GM12878 (cell line): ENCODE measurements at places on chromosomes 2 and 18.

DNA sequence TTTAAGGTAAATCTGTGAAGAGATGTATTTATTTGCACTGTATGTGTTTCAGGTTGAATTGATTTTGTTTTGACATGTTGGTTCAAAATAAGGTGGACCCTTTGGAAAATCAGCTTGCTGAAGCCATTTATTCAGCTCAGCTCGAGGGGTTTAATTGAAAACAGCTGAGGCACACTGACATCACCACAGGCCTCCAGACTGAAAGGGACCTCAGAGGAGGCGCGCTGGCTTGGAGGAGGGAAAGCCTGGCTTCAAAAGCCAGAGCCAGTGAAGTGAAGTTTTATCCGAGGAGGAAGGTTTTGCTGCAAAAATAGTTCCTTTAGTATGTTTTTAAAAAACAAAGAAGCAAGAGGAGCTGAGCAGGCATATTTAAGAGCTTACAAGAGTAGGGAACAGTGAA lies 26.9 kb upstream of the DNMT3A start:
- DNase-seq, result no peak

DNA sequence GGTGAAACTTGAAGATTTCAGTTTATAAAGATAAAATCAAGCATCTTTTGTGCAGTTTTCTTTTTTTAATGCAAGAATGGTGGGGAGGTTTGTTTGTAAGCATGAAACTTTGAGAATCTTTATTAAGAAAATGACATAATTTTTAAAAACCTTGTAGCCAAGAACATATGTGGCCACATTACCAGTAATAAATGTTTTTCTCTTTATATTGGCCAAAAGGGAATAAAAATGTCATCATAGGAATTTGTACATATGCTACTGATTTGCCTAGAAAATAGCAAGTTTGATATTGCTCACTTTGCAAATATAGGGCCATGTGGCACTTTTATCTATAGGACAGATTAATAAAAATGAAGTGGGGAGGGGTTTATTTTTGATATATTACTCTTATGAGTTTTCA lies 25.6 kb downstream of the METTL21A start:
- no peak for DNase-seq

DNA sequence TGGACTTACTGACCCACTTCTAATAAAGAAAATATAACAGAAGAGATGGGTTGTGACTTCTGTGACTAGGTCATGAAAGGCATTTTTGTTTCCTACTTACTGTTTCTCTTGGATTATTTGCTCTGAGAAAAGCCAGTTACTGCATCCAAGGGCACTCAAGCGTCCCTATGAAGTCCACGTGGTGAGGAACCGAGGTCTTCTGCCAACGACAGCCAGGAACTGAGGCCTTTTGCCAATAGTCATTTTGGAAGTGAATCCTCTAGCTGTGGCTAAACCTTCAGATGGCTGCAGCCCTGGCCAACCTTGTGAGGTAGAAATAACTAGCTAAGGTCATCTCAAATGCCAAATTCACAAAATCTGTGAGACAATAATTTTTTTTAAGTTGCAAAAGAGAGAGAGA lies 449.8 kb upstream of the RGPD4 start:
- no peak for DNase-seq

DNA sequence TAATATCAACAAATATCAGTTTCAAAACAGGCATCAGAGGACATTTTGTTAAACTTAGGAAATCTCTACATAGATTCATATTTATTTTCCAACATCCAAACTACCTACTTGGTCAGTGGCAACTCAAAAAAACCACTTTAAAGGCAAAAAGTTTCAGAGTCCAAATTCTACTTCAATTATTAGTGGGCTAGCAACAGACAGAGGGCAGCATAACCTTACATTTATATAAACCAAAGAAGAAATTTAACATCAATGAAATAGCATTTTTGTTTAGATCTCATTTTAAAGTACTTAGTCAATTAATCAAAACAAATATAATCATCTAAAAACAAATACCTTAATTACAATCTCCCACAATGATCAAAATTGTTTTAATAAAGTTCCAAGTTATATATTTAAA lies 33.3 kb downstream of the RTTN start:
- DNase-seq, result no peak

DNA sequence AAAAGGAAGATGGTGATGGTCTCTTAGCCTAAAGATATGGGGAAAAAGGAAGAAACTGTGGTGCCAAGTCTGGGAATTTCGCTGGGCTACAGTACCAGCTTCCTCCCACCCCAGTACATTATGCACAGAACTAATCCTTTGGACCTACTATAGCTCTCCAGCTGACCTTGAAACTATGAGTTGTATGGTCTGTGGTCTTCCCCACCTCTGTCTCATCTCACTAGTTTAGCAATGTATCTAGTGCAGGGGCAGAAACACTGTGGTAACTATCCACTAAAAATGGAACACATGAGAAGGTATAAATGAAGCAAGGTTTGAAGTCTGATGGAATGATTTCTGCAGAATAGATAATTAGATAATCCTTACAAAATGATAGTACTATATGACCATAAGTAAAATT lies 190.4 kb upstream of the CCDC150 start:
- no peak for DNase-seq

DNA sequence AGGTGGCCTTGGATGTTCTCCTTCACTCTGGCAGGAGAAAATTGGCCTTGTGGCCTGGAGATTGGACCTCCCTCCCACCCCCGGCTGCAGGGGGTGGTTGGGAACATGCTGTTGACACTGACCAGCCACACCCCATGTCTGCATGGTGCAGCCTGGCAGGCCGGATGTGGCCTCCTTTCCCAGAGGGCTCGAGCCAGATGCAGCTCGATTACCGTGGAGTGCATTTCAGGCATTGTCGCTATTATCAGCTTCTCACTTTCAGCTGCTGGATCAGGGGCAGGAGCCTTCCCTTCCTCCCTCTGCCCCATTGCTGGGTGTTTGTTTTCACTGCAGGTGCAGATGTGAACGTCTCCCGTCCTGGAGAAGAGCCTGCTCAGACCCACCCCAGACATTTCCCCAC lies 211.0 kb upstream of the SIX2 start:
- DNase-seq, result no peak

- DNase-seq, result no peak
Observed at GRCh38 chr2:102279391-102279735, 32.0 kb upstream of the IL1RL1 start.

GRCh38 chr2:10221976-10222870 lies 80.5 kb upstream of the HPCAL1 start:
- no peak for DNase-seq

DNA sequence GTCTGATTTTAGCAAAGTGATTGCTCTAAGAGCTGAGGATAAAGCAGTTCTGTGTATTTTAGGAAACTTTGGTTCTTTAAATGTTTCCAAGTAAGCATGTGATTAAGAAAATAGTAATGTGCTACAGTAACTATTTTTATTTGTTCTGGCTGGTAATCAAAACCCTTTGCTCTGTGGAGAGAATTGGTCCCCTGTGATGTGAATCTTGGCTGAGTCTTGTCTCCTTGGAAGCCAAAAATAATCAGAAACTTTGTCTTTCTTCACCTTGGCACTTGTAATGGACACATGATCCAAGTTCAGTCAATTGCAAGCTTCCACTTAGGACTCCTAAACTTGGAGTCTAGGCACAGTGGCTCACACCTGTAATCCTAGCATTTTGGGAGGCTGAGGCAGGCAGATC lies 422.7 kb upstream of the CDH20 start:
- DNase-seq, result no peak

GRCh38 chr2:111634995-111635538 lies 248.9 kb downstream of the ANAPC1 start:
- no peak for DNase-seq

DNA sequence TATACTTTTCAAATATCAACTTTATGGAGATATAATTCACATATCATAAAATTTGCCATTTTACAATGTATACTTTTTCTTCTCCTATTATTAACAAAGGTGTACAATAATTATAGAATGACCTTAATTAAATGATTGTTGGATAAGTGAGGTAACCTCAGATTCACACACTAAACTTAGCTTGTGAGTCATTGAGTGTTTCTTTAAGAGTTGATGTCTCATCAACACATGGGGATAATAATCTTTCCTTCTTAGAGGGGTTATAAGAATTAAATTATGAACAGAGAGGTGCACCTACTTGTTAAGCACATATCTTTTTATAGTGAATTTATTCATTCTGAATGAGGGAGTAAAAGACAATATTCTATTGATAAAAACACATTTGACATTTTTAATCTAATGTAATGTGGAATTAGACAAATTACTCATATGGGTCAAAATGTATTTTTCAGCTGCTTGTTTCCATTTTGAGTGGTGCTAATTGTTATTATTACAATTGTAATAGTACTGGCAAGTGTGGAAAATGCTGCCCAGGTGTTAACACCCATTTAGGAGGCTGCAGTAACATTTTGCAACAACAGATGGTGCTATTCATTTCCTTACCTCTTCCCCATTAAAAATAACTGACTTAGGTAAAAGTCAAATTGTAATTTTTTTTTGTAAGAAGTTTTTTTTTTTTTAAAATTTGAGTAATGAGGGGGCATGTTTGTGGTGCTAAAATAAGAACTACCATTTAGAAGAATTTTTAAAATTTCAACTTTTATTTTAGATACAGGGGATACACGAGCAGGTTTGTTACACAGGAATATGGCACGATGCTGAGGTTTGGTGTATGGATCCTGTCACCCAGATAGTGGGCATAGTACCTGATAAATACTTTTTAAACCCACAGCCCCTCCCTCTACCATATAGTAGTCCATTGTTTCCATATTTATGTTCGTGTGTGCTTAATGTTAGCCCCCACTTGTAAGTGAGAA lies 32.1 kb upstream of the DYNAP start:
- peak; percentile 11 for DNase-seq

- no peak for DNase-seq
Observed at GRCh38 chr2:239846789-239847676, 178.1 kb downstream of the NDUFA10 start.

DNA sequence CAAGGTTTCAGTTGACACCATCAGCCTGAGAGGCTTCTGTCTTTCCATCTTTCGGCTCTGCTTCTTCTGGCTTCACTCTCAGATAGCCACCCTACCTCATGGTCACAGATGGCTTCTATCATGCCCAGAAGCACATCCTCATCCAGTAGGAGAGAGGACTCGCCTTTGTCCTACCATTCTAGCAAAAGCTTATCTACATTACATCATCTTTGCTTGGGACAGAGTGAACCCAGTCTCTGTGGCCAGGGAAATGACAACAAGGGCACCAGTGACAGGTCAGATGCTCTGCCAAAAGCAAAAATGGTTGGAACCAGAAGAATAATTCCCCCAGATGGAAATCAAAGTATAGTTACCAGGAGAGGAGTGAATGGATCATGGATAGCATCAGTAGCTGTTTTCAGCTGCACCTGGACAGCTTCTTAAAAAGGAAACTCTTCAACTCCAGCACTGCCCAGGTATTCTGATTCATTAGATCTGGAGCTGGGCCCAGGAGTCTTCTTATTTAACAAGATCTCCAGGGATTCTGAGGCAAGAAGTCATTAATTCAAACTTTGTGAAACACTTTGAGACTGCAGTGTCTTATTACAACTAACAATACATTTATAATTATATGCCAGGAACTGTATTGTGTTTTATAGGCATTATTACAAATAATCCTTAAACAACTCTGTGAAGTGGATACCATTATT lies 257.7 kb upstream of the UBE2E3 start:
- DNase-seq, result no peak

DNA sequence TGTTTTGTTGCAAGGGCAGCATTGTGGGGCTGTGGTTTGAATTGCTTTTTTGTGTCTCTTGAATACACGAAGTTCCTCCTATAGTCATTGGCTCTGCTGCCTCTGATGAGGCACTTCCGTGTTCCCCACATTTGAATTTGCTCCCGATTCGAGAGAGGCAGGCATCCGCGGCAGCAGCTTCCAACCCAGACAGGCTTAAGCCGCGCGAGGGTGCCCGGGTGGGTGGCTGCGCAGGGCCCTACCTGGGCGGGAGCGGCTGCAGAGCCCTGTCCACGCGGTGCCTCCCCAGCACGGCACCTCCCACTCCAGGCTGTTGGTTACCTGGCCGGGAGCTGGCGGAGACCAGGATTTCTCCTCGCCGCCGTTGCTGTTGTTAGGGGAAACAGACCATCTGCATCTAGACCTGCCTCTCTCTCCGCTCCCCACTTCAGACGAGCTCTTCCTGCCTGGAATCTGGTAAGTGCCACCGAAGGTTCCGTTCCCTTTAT lies 151.3 kb downstream of the NEDD4L start:
- DNase-seq, result no peak

GRCh38 chr2:147759536-147759935 lies 85.3 kb upstream of the ACVR2A start:
- no peak for DNase-seq

- DNase-seq, result no peak
Observed at GRCh38 chr2:207767461-207768167, 2.1 kb downstream of the FZD5 start.

- no peak for DNase-seq
Observed at GRCh38 chr2:25194576-25195122, 26.3 kb upstream of the POMC start.

GRCh38 chr2:1614564-1614963 lies 129.8 kb downstream of the PXDN start:
- DNase-seq, result no peak

DNA sequence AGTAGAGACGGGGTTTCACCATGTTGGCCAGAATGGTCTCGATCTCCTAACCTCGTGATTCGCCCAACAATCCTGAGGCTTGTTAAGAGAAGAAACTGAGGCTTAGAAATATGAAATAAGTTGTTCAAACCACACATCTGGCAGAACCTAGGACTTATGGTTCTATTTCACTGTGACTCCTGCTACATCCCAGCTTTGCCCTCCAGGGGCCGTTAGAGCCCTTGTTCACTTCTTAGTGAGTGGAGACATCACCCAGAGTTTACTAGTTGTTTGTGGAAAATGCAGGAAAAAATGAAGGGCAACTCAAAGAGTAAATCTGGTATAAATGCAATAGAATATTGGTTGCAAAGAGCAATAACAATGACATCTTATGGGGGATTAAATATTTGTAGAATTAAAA lies 43.9 kb downstream of the MARCHF4 start:
- no peak for DNase-seq

GRCh38 chr2:167196461-167197252 lies 308.4 kb downstream of the XIRP2 start:
- DNase-seq, result no peak

DNA sequence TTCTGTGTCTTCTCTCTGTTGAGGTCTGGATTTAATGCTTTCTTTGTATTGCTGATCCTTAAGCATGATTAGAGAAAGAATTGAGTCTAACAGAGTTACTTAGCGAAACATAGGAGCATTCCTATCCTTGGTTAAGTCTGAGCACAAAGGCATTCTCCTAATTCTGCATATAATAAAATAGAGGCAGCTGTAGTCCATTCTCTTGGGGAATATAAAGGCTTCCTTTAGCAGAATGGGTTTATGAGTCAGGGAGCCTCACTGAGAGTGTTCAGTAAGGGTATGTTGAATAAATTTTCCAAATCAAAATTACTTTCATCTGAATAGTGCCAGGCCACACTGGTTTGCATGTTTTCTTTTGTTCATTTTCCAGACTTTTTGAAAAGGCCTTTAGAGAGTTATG lies 101.5 kb downstream of the GALNT1 start:
- no peak for DNase-seq

DNA sequence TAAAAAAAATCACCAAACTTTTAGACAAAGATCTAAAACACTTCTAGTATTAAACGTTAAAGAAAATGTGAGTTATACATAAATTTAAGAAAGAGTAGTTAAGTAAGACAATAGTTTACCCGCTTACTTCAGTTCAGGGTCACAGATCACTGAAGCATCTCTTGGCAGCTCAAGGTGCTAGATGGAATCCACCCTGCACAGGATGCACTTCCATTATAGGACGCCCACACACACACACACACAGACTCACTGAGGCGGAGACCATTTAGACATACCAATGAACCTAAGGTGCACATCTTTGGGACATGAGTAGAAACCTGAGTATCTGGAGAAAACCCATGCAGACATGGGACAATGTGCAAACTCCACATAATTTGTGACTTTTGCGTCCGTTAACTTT lies 630.6 kb upstream of the ZNF804A start:
- no peak for DNase-seq
